ENCODE measurements at places on chromosomes 13 and 19.

- ATAC-seq, result peak; percentile 23
These were observed 721 bp downstream of the TNFSF11 start for GRCh38 chr13:42574435-42575311.

DNA sequence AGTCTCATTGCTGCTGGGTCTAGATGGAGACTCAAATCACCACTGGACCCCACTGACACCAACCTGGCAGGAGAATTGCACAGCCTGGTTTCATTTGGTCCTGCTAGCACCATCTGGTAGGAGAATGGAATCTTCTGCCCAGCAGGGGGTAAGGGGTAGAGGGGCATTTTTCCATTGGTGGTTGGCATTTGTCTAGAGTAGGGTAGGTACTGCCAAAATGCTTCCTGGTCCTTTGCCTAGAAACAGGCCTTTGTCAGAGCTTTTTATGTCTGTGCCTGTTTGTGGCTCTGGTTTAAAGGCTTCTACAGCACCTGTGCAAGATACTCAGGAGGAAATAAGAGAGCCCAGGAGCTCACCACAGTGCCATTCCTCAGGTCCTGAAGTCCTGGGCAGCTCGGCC lies 121.3 kb downstream of the KCTD12 start:
- no peak for ATAC-seq

DNA sequence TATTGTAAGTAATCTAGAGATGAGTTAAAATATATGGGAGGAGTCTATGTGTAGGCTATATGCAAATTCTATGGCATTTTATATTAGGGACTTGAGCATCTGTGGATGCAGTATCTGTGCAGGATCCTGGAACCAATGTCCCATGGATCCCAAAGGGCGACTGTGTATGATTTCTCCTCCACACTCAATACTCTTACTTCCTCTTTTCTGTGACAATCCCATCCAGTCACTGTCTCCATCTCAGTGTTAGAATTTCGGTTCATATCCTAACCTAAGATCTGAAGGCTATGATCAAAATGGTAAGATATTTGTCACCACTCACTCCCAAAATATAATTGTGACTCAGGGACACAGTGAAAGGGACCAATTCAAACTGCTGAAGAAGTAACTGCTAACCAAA lies 15.1 kb upstream of the ZNF599 start:
- ATAC-seq, result no peak

- no peak for ATAC-seq
These were observed 59.8 kb upstream of the RCBTB2 start for GRCh38 chr13:48592688-48593049.

- ATAC-seq, result no peak
These were observed 191.5 kb downstream of the LHFPL6 start for GRCh38 chr13:39411511-39411910.

DNA sequence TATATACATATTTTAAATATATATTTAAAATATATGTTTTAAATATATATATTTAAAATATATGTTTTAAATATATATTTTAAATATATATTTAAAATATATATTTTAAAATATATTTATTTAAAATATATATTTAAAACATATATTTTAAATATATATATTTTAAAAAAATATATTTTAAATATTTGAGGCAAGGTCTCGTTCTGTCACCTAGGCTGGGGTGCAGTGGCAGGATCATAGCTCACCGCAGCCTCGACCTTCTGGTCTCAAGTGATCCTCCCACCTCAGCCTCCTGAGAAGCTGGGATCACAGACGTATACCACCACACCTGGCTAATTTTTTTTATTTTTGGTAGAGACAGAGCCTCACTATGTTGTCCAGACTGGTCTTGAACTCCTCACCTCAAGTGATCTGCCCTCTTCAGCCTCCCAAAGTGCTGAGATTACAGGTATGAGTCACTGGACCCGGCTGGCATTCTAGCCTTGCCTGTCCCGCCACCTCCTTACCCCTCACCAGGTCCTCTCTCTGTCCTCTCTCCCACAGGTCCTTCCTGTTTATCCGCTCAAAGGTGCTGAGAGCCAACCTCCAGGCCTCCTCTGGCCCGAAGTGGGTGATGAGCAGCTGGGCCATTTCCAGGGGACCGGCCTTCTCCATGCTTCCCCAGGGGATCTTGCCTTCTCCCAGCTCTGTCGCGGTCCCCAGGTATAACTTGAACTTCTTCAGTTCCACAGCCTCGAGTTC lies 564 bp downstream of the NLRP12 start:
- no peak for ATAC-seq

DNA sequence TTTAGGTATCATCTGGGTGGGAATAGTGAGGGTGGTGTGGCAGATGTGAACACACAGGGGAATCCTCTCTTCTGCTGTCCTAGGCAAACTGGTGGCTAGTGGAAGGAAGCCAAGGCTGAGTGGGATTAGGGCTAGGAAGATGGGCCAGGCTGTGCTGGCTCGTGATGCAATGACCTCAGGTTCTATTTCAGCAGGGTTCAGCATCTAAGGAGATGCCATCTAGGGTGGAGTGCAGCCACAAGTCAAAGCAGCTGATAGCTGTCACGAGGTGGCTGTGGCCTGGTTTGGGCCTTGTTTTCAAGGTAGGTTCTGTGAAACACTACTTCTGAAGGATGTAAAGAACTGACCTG lies 21.6 kb downstream of the ARL11 start:
- ATAC-seq, result no peak

DNA sequence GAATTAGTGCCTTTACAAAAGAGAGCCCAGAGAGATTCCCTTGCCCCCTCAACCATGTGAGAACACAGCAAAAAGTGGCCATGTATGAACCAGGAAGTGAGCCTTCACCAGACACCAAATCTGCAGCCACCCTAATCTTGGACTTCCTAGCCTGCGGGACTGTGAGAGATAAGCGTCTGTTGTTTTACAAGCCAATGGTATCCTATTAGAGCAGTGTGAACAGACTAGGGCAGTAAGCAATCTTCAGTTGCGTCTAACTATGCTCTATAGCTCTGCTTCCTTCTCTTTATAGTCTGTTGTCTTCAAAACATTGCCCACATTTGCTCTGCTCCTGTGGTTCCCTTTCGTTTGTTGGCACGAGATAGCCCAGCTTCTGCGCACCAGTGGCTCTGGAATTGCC lies 109.5 kb upstream of the FNDC3A start:
- no peak for ATAC-seq

GRCh38 chr19:49710372-49710951 lies 19.5 kb downstream of the CPT1C start:
- ATAC-seq, result no peak

GRCh38 chr13:45602183-45603170 lies 13.1 kb downstream of the ERICH6B start:
- no peak for ATAC-seq

GRCh38 chr19:10800488-10800887 lies 35.5 kb downstream of the TMED1 start:
- no peak for ATAC-seq

DNA sequence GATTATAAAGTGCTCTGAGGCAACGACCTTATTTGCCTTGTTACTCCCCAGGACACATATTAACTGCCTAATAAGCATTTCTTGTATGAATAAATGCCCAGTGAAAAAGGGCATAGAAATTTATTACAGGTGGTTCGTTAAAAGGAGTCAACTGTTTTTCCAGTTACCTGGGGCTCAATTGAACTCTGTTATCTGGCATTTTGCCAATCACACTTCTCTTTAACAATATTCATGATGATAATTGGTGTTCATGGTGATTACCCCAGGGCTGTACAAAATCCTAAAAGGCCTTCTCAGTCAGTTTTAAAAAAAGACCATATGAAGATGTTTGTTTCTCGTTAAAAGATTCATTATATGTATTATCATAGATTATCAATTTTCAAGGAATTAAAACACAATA lies 57.1 kb downstream of the KL start:
- ATAC-seq, result no peak

- ATAC-seq, result peak; percentile 83
These were observed 12.3 kb upstream of the ZNF180 start for GRCh38 chr19:44512326-44513298.

GRCh38 chr19:5011476-5012238 lies 42.7 kb downstream of the KDM4B start:
- no peak for ATAC-seq

DNA sequence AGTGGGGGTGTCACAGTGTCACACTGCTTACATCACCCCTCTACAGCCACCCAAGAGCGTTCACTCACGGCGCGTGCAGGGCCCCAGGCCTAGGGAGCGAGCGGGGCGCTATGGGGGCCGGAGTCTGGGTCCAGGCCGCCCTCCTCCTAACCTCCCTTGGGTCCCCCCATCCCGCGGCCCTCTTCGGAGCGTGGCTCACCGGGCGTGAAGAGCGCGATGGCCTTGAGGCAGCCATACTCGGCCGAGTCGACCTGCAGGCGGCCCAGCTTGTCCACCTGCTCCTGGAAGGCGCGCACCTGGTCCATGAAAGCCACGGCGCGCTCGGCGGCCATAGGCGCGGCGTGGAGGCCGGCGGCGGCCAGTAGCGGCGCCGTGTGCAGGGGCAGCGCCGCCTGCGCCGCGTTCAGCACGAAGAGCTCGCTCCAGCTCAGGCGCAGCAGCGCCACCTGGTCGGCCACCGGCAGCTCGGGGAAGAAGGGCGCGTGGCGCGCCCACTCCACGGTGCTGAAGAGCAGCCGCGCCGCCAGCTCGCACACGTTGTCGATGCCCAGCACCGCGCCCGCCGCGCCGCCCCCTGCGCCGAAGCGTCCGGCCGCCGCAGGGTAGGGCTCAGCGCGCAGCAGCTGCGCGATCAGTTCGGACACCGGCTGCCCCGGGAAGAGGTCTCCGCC lies 9.4 kb downstream of the OCEL1 start:
- ATAC-seq, result peak; percentile 75

- no peak for ATAC-seq
These were observed 3.3 kb downstream of the GRIN2D start for GRCh38 chr19:48396824-48397176.

GRCh38 chr13:25132751-25133390 lies 36.9 kb downstream of the PABPC3 start:
- ATAC-seq, result no peak

DNA sequence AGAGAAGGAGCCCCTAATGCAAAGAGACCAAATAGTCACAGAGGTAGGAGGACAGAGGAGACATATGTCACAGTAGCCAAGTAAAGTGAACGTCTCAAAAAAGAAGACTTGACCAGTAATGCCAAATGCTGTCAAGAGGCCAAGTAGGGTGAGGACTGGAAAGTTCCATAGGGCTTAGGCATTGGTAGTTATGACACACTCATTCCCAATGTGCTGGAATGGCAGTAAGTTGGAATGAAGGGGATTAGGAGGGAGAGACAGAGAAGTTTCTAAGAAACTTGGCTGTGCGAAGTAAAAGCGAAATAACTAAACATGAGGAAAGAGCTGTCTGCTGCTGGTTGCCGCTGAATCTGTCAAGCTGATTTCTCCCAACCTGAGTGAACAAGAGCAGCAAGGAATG lies 14.9 kb upstream of the FRY start:
- no peak for ATAC-seq

DNA sequence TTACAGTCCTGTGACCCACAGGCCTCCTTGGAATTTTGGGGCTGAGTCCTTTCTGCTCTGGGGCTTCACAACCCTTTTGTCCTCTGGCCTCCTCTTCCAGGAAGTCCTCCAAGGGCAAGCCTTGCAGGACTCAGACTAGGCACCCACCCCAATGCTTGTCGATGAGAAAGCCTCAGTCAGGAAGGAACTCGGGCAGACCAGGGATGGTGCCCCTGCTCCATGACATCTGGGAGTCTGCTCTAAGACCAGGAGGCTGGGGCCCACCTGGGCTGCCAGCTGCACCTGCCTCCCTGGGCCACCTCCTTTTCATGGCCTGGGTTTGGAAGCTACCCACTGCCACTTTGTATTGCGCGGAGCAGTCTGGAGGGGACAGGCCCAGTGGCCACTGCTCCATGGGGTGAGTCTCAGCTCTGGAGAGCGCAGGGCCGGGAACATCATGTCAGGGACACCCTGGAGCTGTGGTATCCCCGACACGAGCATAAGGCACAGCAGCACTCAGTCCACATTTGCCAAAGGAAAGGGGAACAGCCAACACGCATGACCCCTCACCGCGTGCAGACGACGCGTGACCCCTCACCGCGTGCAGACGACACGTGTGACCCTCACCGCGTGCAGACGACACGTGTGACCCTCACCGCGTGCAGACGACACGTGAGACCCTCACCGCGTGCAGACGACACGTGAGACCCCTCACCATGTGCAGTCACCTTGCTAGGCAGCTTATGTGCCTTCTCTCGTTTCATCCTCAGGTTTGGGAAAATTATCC lies 10.8 kb downstream of the C2CD4C start:
- no peak for ATAC-seq

DNA sequence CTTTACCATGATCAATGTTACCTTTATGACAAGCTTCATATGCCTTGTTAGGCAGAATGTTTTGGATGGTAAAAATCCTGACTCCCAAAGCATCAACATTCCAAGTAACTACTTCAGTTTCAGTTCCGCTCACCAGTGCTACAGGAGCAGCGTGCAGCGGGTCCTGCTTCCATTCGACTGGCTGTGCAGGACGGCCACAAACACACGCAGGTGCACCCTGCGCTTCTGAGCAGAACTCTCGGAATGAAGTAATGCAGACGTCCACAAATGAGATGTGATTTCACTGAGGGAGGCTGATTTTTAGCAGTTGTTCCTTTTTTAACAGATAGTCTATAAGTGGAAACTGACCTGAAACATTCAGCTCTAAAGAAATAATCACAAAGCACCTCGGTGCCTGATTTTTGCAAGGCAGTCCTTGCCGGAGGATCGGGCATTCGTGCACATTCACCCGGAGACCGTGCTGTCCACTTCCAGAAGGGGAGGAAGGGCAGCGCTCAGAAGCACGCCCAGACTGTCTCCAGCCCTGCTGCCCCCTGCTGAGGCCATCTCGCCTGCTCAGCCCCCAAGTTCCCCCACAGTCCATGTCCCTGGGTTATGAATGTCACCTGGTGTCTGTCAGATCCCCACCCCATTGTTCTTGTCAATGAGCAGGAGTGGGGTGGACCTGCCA lies 85.8 kb downstream of the RAB20 start:
- no peak for ATAC-seq

GRCh38 chr13:20165417-20166257 lies 4.8 kb upstream of the GJA3 start:
- peak; percentile 73 for ATAC-seq

GRCh38 chr13:99380921-99381645 lies 73.9 kb upstream of the GPR183 start:
- ATAC-seq, result no peak

- no peak for ATAC-seq
These were observed 969 bp upstream of the CEACAM5 start for GRCh38 chr19:41707502-41707812.

GRCh38 chr13:19737844-19738557 lies 44.7 kb downstream of the PSPC1 start:
- ATAC-seq, result no peak

GRCh38 chr13:23959231-23959862 lies 62.0 kb upstream of the C1QTNF9B start:
- no peak for ATAC-seq

GRCh38 chr19:15563325-15563794 lies 51.7 kb upstream of the CYP4F8 start:
- ATAC-seq, result peak; percentile 72
